ENCODE measurements at places on chromosomes 12 and 14. TPM values are rescaled to one million over a fixed set of nuclear protein-coding genes. Genes with fewer than 3 reads are reported as not detected.

RAB21 gene
- 52.3 TPM for total RNA-seq

PTPRR gene
- total RNA-seq: 0.86 TPM

POTEM gene
- not detected for total RNA-seq

P2RX7 gene
- 3.2 TPM for total RNA-seq

CTSG gene
- not detected for total RNA-seq

DNAJC22 gene
- total RNA-seq: 1.3 TPM

PPP1R1A gene
- not detected for total RNA-seq

DNAI7 gene
- total RNA-seq: not detected

BORCS5 gene
- 6.5 TPM for total RNA-seq

ZBTB25 gene
- total RNA-seq: 6.9 TPM

HOXC12 gene
- not detected for total RNA-seq

EID3 gene
- total RNA-seq: 35.5 TPM

KCNMB4 gene
- total RNA-seq: 1.9 TPM

STX2 gene
- total RNA-seq: 51.4 TPM

GALNT8 gene
- 0.27 TPM for total RNA-seq

WDHD1 gene
- total RNA-seq: 23.9 TPM

SERPINA3 gene
- 0.40 TPM for total RNA-seq

PRH1 gene
- total RNA-seq: 38.6 TPM

VRK1 gene
- 58.0 TPM for total RNA-seq

MFAP5 gene
- not detected for total RNA-seq

P2RX2 gene
- not detected for total RNA-seq

PAPLN gene
- total RNA-seq: 1.1 TPM

RFX4 gene
- not detected for total RNA-seq

TAS2R7 gene
- total RNA-seq: 0.14 TPM

SYNDIG1L gene
- total RNA-seq: not detected

RHOJ gene
- total RNA-seq: 241 TPM

CMKLR1 gene
- total RNA-seq: 0.07 TPM

OR4Q3 gene
- total RNA-seq: not detected

OR6C2 gene
- not detected for total RNA-seq

TPPP2 gene
- not detected for total RNA-seq

CLEC2A gene
- total RNA-seq: not detected
